Islet precursor cell (in vitro differentiated cells): ENCODE measurements at places on chromosomes 6 and 20.

DNA sequence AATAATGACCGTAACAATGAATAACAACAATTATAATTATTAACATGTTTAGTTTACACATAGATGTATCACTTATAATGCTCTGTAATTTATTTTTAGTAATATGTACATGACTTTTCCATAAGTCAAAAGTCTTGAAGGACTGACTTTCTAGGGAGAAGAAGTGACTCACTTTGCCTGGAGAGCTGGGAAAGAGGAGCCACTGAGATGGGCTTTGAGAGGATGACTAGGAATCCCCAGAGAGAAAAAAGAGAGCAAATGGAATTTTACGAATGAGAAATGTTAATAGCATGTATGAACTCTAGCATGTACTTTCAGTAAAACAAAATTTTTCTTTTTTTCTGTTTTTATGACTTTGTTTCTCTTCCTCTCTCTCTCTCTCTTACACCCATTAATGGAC, 67.8 kb upstream of the RALY start:
- no peak for DNase-seq

DNA sequence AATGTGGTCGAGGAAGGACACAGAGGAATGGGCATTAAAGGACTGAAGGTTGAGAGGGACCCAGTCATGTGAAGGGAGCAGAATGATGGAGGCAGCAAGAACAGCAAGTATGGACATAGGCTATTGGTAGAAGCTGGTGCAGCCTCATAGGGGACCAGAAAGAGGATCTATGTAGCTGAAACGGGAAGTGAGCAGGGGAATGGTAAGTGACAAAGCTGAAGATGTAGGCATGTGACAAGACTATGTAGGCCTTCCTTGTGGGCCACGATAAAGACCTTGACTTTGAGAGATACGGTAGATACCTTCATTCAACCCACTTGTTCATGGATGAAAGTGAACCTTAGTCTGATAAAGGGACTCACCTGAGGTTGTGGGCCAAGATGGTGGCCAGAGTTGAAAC, 3.5 kb downstream of the CTNNBL1 start:
- no peak for DNase-seq

DNA sequence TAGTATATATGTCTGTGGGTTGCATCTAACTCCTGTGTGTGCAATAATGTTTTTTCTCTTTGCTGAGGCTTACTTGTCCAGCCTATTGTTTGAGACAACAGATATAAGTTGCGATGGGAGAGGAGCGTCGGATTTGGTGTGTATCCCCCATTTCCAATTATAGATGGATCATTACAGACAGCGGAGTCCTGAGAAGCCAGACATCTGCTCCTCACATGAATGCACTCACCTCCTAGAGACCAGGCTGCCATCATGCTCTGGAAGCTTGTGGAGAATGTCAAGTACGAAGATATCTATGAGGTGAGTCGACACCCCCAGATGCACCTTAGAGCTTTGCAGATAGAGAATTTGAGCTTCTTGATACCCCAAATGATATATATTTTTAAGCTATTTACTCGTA, at the start of gene TFAP2B:
Gene TFAP2B (plus strand): TSS at position 199 of the 400 bp plus-strand sequence. CDS start 21 bp downstream, at position 220.
- DNase-seq: no peak

DNA sequence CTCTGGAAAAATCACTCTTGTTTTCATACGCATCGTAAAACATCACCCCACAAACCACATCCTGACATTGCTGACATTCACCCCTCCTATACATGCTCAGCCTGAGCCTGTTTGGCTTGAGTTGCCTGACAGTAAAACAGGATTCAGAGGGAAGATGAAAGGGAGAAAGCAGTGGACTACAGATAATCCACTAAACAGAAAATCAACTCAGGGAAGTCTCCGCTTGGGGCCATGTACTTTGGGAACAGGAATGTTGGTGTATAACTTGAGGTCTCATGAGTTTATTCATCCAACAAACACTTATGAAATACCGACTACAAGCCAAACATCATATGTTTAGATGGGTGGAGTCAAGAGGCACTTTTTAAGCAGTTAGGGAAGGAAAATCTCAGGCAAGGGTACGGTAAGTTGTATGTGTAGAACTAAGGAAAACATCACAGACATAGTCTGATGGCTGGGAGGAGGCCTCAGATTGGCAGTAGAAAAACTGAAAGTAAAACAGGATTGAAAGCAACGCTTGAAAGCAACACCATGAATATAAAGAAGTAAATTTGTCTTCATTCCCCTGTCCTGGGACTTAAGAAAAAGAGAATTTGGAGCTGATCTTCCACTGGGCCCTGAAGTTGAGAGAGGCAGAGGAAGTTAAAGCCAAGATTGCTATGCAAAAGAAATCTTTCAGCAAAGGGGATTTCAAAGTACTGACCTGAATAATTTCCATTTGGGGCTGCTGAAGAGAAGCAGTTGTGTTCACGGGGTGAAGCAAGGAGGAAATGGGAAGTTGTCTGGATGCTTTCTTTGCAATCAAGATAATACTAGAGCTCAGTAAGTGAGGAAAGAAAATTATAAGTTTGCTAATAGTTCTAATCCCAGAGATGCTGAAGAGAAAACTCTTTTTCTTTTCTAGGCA, 28.8 kb downstream of the PDE7B start:
- peak; percentile 70 for DNase-seq

- DNase-seq: peak; percentile 61
Observed at GRCh38 chr6:87789198-87789899, 87.3 kb upstream of the AKIRIN2 start.
